ENCODE measurements at places on chromosomes 2 and 18.

- no peak for DNase-seq
Observed at GRCh38 chr2:197852108-197852507, 47.7 kb downstream of the PLCL1 start.

- DNase-seq: no peak
Observed at GRCh38 chr2:16240402-16240801, 300.1 kb downstream of the MYCN start.

GRCh38 chr2:143480086-143480485 lies 350.9 kb downstream of the ARHGAP15 start:
- DNase-seq: no peak

- DNase-seq: no peak
Observed at GRCh38 chr2:54915101-54915500, 135.2 kb downstream of the RTN4 start.

DNA sequence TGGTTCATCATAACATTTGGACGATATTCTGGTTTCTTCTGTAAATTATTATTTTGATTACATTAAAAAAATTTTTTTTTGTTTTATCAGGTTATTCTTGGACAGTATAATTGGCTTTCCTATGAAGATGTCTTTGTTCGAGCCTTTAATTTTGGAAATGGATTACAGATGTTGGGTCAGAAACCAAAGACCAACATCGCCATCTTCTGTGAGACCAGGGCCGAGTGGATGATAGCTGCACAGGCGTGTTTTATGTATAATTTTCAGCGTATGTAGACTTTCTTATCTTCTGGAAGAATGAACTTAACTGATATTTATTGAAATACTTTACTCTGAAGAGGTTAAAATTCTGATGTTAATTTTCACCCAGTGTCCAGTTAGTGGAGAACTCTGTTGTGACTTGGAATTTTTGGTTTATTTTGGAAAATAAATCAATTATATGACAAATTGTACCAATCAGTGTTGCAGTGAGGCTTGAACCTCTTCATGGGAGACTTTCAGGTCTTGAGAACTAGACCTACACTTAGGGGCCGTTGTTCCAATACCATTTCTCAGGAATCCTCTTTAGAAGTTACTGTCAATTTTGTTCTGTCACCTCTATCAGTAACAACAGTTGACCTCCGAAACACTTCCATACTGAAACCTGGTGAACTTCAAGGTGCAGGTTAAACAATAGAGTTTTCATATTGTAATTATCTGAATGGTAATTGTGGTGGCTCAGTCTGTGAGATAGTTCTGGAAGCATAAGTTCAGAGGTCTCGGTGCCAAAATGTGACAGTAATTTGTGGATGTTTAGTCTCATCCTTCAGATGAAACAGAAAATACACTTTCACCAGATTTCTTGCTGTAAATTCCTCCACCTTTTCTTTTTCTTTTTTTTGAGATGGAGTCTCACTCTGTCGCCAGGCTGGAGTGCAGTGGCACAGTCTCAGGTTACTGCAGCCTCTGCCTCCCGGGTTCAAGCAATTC lies 55.7 kb downstream of the ACSL3 start:
- DNase-seq: no peak

DNA sequence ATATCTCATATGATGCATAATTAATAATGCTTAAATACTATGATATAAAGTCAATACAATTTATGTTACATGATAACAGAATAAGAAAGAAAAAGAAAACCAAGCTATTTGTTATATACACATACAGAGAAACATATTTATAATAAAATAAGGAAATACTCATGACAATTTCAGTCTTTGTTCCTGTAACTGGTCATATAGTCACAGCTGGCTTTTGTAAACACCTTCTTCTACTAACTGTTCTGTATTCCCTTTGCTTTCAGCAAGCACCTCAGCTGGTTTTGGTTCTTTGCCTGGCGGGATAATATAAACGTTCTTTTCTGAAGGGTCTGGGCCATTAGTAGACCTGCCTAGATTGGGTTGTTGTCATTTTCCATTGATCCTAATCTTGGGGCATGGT lies 158.5 kb downstream of the COPS8 start:
- no peak for DNase-seq

DNA sequence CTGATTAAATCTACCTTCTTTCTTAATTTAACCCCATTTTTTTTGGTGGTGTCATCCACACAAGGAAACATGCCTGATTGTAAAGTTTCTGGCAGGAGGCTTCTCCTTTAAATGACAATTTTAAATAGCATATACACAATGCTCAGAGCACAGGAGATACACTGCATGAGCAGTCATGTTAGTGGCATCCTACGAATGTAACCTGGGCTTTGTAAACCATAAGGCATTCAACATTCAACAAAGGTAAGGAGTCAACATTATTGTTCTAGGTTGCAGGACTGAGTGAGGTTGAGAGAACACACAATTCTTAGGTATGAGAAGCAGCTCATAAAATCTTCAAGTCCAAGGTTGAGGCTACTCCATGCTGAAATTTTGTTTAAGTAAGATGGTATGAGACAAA lies 266.6 kb upstream of the SIX2 start:
- no peak for DNase-seq

- no peak for DNase-seq
Observed at GRCh38 chr2:30223413-30223874, 7.9 kb upstream of the LBH start.

DNA sequence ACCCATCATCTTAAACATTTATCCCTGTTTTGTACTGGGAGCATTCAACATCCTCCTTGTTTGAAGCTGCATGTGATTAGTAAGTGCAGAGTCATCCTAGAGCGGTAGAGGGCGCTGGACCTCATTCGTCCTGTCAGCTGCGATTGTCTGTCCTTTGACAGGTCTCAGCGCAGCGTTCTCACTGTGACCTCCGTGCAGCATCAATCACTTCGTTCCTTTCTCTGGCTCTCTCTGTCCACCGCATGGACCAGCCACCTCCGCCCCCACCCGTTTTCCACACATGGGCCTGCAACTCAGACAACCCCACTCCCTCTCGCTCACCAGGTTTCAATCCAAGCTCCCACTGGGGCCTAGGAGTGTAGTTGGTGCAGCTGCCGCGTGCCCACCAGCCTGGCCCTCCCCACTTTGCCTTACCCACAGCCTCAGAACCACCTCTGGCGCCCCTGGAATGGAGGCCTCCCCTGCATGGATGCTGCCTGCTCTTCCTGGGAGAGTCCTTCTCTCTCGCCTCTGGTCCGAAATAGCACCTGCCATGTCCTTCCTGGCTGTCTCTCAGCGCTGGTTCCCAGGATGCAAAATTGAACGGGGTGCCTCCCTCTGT lies 90.5 kb downstream of the NDUFA10 start:
- peak; percentile 51 for DNase-seq

- no peak for DNase-seq
Observed at GRCh38 chr2:32360416-32360815, 3.6 kb downstream of the BIRC6 start.

Data from activated CD4-positive, alpha-beta T cell treated with anti-CD3 and anti-CD28 coated beads, Interleukin-2, amount 50 U/mL, for 4 hours (primary cell).